NCI-H2081 treated with DMSO at 0.1 percent for 48 hours (cell line): ENCODE measurements at places on chromosomes 7 and 10.

DNA sequence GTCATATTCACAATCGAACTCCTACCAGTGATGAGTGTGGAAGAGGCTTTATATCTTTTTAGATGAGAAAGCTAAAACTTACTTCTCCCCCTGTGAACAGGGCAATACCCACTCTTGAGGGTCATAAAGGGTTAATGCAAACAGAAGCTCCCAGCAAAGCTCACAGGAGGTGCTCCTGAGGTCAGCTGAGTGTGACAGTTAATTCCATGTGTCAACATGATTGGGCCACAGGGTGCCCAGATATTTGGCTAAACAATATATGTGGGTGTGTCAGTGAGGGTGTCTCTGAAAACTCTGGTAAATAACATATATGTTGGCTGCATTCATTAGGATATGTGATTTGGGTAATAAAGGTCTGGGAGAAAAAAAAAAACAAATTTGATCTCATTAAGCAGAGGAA is 86.0 kb downstream of the HIP1 start:
- DNase-seq, result no peak

DNA sequence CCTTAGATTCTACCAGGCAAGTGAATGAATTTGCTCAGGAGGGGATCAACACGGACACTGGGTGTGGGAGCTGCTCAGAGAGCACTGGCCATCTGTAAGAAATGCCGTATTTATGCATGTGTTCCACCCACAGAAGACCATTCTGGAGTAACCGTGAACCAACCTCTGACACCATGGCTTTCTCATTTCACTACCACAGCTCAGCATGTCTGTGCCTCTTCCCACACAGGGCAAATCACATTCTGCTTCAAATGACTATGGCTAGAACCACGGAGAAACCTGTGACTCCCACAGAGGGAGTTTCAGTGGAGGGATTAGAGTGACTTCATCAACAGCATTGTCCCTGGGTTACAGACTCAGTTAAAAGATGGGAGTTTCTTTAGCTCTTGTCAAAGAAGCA is 893.4 kb downstream of the XPNPEP1 start:
- DNase-seq, result no peak

DNA sequence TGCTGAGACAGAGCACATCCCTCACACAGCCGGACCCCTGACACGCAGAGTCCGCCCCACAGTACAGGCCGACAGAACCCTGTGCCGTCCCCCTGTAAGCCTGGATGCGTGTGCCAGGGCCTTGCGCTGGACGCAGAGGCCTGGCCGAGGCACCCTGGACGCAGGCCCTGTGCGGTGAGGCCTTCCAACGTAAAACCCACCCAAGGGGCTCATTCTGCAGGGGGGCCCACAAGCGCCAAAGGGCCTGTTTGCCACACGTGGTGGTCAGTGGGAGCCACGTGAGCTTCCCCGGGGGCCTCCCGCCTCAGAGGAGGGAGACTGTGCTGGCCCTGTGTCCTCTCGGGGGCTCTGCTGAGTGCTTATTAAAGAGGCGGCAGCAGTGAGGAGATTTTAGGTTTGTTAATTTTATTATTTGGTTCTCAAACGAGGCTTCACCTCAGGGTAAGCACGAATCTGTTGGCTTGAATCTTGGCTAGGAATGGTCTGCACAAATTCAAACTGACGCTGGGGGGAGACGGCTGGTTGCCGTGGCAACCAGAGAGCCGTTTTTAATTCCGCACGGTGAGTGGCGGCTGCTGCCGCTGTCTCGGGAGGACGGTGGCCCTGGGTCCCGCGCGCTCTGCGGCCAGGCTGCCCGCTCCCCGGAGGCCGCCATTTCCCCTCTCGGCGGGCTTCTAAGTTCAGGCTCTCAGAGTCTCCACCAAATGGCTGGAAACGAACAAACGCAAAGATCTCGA is 4.9 kb upstream of the ADGRA1 start:
- DNase-seq, result no peak

DNA sequence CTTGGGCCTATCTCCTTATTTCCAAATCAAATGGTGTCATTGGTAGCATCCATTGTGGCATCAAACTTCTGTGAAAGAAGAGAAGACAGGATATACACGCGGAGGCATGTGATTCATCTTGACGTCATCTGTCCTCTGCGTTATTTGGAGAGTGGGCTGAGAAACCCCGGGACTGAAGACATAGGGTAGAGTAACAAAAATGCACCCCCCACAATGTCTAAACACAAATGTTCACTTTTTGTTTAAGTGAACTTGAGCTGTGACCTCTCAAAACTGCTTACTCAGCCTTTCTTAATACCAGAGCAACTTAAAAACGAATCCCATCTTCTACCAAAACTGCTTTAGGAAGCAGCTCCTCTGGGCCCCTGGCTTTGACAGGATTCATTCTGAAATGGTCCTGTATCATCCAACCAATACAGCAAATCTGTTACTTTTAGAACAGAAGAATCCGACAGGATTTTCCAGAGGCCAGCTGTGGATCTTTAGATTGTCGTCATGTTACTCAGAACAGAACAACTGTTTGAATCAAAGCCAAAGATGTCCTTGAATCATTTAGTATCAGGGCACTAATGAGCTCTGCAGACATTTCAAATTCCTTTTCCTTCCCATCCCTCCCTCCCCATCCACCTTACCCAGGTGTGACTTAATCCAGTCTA is 438.1 kb downstream of the SUGCT start:
- DNase-seq, result no peak

GRCh38 chr7:46586406-46586805 is 665.3 kb upstream of the IGFBP3 start:
- no peak for DNase-seq

GRCh38 chr7:46741938-46742540 is 821.0 kb upstream of the IGFBP3 start:
- no peak for DNase-seq

DNA sequence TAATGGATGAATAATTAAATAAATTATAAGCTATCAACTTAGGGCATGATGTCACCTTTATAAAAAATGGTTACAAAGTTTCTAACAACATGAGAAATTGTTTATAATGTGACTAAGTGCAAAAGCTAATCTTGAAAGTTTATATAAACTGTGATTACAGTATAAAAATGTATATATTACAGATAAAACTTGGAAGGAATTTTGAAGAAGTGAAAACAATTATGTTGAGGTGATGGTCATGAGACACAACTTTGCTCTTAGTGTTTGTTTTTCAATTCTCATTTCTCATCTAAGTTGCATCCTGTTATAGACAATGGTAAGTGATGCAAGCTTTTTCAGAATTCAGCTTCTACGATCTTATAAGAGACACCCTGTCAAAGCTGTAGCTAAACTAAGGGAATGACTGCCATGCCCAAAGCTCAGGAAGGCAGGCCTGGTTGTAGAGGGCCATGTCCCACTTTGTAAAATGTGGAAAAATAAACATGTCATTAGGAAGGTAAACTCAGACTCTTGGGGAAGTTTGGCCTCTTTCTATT is 23.9 kb downstream of the MACC1 start:
- DNase-seq, result no peak

- no peak for DNase-seq
Measured at GRCh38 chr7:123022576-123022975, 27.1 kb upstream of the TAS2R16 start.

DNA sequence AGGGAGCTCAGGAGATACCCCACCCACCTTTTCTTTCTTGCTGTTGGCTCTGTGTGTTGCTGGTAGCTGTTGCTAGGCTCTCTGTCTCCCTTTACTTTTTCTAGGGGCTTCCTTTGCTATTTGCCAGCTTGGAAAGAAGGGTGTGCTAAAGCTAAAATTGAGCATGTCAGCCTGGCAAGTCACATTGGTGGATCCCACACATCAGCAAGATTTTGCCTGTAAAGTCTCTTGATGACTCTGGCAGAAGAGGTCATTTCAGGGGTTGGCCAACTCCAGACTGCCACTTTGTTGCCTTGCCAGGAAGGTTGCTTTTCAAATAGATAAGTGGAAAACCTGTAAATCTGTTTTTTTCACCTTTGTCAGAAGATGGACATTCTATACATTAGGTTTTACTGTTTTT is 9.9 kb downstream of the CCNY start:
- no peak for DNase-seq

DNA sequence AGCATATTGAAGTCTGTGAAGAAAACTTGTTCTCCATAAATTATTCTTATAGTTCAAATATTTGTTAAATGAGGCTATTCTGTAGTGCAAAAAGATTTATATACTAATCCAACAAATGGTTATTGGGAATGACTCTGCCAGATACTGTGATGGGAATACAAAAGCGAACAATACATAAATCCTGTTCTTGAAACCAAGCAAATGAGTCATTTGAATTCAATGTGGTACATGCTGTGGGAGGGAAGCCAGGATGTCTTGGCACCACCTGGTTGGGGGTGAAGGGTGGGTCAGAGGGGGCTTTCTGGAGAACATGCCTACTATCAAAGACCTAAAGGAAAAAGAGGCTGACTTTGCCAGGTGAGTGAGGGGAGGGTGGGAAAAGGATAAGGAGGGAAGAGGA is 594.2 kb downstream of the CALN1 start:
- no peak for DNase-seq

DNA sequence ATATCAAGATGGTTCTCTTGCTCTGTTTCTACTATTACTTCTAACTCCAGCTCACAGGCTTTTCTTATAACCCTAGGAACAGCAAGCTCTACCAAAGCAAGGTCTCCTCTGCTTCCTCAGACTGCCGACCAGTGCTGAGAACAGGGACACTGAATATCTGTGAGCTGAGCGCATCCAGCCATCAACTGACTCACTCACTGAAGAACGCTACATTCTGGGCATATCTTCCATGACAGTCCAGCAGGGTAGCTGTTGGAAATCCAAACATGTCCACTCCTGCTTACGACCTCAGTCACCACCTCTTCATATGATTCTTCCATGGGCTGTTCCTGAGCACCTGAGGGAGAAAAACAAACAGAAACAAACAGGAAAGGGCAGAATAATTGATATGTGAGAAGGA is 2.8 kb downstream of the ZNF32 start:
- no peak for DNase-seq

DNA sequence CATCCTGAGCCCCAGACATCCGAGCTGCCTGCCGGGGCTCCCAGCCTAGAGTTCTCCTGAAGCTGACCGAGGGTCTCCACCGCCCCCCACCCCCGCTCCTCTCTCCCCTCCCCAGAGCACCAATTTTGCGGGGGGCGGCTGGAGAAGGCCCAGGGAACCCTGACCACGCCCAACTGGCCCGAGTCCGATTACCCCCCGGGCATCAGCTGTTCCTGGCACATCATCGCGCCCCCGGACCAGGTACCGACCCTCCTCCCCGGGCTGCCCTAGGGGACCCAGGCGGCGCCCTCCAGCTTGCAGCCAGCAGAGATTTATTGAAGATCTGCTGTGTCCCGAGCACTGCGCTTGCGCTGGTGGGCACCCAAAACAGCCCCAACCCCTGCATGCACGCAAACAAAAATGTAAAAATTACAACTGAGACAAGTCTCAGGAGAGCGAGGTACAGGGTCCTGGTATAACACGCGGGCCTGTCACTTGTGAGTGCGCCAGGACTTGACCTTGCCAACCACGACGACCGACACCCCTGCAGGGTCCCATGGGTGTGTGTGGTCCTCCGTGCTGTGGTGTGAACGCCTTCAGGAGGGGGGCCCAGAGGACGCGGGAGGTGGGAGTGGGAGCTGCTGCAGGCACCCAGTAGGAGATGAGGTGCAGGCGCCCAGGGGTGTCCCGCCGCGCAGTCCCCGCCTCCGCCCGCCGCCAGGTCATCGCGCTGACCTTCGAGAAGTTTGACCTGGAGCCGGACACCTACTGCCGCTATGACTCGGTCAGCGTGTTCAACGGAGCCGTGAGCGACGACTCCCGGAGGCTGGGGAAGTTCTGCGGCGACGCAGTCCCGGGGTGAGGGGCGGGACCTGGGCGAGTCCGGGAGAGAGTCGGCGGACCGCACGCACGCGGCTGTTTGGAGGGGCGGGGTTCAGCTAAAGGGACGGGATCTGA is 3.1 kb downstream of the PCOLCE start:
- no peak for DNase-seq

- DNase-seq, result no peak
Measured at GRCh38 chr10:123563581-123563855, 102.6 kb upstream of the GPR26 start.

DNA sequence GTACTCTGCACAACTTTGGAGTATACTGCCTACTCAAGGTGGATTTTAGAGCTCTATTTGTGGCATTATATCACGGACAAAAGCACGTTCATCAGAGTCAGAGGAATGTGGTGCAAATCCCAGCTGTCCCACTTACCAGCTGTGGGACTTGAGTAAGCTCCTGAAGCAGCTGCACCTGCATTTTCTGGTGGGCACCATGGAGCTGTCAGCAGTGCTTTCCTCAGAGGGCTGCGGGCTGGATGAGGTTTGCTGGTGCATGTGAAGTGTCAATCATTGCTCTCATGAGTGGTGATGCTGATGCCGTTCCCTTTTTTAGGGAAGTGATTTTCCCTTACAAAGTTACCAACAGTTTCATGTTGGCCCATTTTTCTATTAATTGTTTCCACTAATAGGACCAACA is 53.4 kb downstream of the EGFR start:
- DNase-seq, result no peak

DNA sequence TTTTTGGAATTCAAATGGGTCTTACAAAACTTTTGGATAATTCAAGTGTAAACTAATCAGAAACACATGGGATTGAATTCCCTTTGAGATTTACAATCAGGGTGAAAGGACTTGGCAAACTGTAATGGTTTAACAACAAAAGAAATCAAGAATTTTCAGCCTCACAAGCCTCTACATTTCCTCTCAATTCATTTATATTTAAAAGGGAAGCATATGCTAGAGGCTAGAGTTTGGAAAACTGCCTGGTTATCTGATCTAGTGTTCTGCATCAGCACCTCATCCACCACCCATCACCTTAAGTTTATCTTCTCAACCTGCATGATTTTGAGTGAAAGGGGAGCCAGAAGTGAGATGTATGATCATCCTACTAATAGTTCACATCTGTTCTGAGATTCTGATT is 120.7 kb downstream of the TES start:
- no peak for DNase-seq

GRCh38 chr10:42652858-42653257 is 14.5 kb upstream of the ZNF33B start:
- DNase-seq, result no peak

GRCh38 chr10:111954386-111954785 is 229.2 kb downstream of the GPAM start:
- no peak for DNase-seq

GRCh38 chr7:124570558-124570957 is 195.0 kb downstream of the GPR37 start:
- DNase-seq, result no peak

DNA sequence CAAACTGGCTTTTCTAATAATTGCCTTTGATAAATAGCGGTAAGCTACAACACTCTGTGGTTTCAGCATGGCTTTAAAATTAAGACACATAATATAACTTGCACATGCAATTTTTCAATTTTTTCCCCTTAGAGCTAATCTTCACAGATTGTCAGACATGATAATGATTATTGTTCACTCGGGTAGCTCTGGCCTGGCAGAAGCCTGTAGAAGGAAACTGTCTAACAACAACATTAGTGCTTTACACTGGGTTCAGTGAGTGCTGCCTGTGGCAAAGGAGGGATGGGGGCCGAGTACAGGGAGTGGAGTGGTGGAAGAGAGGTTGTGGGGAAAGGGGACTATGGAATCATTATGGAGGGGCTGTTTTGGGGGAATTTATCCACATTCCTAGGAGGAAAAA is 67.2 kb upstream of the AUTS2 start:
- DNase-seq, result no peak
